Stimulated activated naive CD4-positive, alpha-beta T cell (primary cell): ENCODE measurements at places on chromosomes 12 and 14.

DNA sequence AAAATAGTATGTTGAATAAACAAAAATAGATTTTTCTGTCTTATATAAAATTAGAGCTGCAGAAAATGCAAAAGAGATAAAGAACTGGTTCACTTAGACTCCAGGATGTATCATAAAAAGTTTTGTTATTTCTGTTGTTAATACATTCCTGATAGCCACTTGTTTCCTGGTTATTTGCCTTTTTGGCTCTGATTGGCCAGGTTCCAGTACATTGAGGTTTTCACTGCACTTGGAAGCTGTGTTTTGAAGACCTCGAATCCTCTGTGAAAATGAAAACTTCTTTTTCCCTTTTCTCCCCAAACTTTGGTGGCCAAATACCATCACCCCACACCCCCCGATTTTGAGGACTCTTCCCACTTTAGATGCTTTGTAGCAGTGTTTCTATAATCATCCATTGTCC is 525.3 kb downstream of the MED13L start:
- DNase-seq: no peak

DNA sequence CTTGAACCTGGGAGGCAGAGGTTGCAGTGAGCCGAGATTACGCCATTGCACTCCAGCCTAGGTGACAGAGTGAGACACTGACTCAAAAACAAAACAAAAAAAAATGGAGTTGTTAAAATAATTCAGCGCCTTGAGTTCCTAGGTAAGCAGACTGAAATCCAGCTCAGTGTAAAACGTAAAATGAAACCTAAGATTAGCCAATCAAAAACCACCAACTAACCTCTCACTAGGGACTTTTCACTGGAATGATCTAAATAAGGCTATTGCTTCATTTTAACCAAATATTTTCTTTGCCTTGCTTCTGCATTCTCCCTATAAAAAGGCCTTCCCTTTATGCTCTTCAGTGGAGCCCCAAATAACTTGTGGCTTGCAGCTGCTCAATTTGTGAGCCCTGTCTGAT is 91.6 kb upstream of the HIF1A start:
- DNase-seq: no peak

DNA sequence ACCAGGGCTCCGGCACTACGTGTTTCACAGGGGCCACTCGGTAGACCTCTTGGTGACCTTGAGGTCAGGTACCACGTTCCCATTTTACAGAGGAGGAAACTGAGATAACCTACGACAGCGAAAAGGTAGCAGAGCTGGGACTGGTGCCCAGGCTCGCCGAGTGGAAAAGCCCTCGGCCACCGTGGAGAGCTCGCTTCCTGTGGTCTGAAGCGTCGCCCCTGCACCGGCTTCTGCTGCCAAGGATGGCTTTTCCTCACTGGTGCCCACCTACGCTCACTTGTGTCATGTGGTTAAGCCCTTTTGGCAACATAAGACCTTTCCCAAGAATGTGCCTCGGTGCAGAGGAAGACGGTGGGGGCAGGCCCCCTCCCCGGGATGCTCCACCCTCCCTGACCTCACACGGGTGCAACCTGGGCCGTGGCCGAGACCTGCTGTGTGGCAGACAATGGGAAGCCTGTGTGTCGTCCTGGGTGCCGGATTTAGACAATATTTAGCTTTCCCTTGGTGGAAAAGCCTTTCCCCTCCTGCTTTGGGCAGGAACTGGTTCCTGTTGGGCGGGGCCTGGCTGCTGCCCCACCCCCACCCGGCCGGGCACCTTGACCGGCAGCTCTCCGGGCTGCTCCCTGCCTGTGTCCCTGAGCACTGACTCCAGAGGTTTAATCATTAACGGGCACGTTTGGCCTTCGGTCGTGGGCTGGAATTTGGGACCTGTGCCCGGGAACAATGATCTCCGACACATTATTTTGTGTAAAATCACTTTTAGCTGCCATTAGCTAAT is 32.4 kb upstream of the PPP1R13B start:
- no peak for DNase-seq

- DNase-seq: no peak
These were observed 17.1 kb downstream of the SMCO2 start for GRCh38 chr12:27463511-27464219.

- peak; percentile 11 for DNase-seq
These were observed 66.3 kb downstream of the CLIP1 start for GRCh38 chr12:122356192-122356635.

- no peak for DNase-seq
These were observed 39.3 kb downstream of the BBS10 start for GRCh38 chr12:76308866-76309265.

DNA sequence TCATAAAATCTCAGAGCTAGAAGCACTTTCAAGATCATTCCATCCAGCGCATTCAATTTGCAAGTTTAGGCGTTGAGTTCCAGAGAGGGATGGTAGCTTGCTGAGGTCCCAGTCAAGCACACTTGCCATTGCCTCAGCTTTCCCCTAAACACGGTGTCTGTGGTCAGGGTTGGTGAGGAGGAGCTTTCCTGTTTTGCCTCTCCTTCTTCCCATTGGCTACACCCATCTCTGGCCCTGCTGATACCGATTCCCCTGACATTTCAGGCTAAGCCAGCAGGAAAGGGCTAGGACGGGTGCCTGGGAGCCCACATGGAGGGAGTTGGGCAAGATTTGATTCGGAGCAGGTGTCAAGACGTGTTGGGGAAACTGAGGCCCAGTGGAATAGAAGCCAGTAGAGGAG is 9.1 kb downstream of the NFATC4 start:
- no peak for DNase-seq

DNA sequence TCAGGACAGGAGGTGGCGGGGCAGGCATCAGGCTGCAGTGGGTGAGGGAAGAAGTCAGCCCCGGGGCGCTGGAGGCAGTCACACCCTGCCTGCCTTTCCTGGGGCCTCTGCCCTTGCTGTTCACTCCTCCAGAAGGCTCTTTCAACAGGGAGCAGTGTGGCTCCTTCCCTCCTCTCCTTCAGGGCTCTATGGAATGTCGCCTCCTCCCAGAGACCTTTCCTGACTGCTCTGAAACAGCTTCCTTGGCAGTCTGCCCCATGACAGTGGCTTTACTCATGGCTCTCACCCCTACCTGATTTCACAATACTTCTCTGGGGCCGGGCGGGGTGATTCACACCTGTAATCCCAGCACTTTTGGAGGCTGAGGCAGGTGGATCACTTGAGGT is 7.1 kb downstream of the RHOF start:
- DNase-seq: peak; percentile 37

DNA sequence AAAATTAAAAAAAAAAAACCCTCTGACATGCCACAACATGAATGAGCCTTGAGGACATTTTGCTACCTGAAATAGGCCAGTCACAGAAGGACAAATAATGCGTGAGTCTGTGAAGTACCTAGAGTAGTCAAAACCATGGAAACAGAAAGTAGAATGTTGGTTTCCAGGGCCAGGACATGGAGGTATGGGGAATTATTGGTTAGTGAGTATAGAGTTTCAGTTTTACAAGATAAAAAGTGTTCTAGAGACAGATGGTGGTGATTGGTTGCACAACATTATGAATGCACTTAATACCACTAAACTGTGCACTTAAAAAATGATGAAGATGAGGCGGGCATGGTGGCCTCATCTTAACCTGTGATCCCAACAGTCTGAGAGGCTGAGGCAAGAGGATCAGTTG is 47.6 kb upstream of the ZFP36L1 start:
- no peak for DNase-seq

DNA sequence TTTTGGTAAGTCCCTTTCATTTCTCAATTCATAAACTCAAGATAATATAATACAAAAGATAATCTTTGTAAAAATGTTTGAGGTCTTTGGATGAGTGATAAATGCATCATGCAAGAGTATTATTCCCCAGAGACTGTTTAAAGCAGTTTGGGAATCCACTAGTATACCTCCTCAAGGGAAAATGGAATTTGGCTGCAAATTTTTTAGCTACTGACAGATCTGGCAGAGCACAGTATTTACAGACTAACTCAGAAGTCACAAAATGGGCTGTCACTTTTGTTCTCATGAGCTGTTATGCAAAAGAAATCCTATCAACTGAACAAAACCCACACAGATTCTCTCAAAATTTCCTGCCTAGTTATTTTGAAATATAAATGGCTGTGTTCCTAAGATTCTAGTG is 9.9 kb downstream of the SPIC start:
- no peak for DNase-seq

DNA sequence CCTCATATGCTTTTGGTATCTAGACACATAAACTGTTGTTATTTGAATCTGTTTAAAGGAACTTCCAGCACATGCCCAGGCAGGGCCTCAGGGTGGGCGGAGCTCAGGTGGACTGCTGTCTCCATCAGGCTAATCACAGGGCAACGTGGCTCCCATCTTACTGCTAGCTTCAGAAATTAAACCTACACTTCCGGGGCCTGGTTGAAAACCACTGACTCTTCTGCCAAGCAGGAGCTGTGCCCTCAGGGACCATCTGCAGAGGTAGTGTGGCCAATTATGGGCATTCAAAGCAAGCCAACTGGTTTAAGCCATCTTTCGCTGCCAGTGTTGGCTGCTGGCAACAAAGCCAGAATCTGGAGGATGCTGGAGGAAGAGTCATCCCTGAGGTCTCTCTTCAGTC is 97.5 kb downstream of the TMX1 start:
- no peak for DNase-seq

- no peak for DNase-seq
These were observed 216.6 kb downstream of the GLT1D1 start for GRCh38 chr12:129069886-129070285.

- DNase-seq: no peak
These were observed 1.2 kb downstream of the GSC start for GRCh38 chr14:94768521-94769390.

DNA sequence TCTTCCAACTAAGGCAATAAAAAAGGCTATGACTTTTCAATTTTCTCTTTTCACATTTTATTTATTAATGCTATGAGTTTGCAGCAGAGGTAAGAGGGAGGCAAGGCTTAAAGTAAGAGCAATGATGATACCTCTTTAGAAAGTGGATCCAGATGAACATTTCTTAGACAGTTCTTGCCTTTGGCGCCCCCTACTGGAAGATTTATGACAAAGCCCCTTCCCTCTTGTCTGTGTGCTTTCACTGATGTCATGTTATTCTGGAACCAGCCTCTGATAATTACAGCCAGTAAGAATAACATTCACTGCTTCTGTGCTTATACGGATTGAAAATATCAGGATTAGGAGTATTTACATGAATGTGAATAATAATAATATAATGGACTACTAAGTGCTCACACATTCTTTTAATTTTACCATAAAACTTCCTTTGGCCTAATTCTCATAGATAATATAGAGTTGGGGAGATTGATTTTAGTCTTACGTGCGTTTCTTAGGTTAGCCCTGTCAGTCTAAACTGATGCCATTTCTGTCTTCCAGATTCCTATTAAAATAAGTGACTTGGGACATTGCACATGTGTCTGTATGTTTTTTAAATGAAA is 1929.9 kb upstream of the SEL1L start:
- DNase-seq: no peak
